ENCODE measurements at places on chromosomes 6 and 20.

DNA sequence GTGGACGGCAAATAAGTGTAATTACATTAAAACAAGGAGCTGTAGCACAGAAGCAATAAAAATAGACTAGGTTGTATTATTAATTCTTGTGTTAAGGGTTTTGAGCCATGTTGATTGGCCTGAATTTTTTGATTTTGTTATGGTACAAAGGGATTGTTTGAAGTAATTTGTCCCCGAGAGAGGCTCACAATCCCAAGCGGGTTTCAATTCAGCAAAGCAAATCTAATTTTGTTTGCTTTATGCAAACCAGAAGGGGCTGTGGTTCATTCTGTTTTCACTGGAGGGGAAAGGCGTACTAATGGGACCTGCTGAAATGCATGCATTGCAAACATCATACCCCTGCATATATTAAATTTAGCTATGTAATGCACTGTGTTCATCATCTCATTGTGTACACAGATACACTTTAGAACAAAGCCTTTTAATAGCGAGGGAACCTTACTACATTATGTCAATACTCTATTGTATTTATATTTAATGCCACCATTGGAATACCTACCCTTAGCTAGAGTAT, 379.5 kb upstream of the POU3F2 start:
- DNase-seq: no peak

DNA sequence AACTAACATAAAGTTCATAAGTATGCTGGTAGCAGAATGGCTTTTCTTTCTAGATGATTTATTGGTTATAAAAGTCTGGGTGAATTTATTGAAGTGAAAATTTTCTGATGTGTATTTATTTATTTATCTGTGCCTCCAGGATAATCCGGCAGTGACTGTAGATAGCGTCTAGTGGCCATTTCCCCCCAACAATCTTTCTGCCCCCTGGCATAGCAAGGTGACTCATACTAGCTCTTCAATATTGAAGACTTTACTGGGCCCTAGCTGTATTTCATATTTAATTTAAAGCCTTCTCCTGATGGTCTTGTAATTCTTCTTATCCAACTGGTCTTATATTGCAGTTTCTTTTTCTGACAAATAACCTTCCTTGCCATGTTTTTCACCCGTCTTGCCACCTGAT, 154.1 kb upstream of the SGK1 start:
- no peak for DNase-seq

GRCh38 chr6:116511424-116512110, at the start of gene CALHM5:
Gene CALHM5 (plus strand): TSS chr6:116511639. CDS start chr6:116511697, 58 bp downstream.
- no peak for DNase-seq

DNA sequence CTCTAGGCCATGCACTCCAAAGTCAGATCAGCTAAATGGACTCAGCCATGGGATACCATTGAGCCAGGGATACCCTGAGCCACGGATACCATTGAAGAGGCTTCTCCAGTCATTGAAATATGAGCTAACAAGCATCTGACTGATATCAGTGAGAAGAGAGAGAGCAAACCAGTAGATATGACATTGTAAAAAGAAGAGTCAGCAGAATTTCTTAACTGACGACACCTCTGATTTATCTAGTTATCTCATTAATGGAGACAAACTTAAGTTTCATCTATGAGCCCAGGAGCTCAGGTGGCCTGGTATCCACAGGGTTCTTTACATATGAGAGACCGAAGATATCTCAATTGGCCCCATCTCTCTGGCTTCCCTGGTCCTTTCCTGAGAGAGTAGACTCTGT, 140.6 kb downstream of the TBC1D7 start:
- no peak for DNase-seq

DNA sequence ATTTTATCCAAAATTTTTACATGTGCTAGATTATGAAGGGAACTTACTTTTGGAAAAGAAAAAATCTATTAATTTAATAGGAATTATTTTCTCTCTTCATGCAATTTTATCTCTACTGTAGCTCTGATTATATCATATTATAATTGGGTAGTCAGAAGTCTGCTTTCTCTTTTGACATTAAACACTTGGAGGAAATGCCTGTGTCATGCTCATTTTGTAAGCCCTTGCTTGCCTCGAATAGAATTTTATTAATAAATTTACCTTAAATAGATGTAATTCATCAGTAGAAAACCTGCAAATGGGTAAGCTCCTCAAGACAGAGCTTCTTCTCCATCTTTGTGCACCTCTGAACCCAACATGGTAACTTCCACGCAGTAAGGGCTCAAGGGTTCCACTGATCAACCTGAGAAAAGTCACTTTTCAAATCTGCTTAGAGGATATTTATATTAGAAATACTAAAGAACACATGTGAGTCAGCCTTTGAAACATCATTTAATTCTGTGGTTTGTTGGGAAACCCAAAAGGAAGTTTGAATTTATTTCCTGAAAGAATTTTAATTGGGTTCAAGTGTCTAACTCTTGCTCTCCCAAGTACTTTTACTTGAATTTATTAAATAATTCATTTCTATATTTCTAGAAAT, 266.0 kb downstream of the ALDH8A1 start:
- no peak for DNase-seq

GRCh38 chr6:137231895-137232294, 12.7 kb upstream of the IFNGR1 start:
- DNase-seq: no peak
